Gastroesophageal sphincter (tissue), 4 donors: ENCODE measurements at places on chromosomes 7 and 10. TPM values are rescaled to one million over a fixed set of nuclear protein-coding genes. Genes with fewer than 3 reads are reported as not detected.
A peak's percentile ranks its signal among the peaks of the same experiment; 100 is the strongest.

DNA sequence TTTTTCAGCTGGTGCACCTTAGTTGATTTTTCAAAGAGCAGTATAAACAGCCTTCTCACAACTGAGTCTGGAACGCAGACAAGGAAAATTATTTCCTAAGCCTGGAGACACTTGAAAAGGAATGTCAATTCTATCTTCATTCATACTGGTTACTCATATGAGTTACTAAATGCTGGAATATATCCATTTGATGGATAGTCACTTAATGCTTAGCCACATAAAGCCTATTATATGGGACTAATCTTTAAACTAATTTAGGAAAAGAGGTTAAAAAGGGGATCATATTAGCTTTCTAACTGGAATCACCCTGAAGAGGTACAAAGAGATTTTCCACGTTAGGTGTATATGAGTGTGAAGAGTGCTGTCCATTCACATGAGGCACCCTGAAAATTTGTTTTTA, 1.7 kb upstream of the HOXA4 start:
- ATAC-seq: no peak

DNA sequence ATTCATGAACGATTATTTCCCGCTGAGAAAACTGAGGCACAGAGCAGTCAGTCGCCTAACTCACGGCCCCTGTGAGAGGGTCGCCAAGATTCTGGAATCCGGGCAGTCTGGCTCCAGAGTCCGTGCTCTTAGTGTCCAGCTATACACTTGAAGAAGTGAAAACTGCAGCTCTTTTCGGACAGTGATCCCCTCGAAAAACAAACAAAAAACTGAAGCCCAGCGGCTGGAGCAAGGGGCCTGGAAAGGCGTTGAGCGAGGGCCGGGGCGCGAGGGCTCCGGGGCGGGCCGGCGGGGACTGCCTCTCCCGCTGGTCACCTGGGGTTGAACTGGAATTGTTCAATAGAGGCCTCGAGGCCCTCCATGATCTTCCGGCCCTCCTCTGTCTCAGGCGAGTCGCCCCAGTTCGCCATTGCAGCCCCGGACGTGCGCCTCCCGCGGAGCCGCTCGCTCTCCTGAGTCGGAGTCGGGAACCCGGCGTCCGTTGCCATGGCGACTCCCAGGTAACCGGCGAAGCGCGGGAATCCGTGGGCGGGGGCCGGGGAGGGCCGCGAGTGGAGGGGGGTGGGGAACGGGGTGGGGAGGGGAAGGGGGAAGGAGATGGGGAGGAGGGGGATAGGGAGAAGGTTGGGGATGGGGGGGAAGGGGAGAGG, 881 bp downstream of the C10orf67 start:
- peak; percentile 20 for ATAC-seq

DNA sequence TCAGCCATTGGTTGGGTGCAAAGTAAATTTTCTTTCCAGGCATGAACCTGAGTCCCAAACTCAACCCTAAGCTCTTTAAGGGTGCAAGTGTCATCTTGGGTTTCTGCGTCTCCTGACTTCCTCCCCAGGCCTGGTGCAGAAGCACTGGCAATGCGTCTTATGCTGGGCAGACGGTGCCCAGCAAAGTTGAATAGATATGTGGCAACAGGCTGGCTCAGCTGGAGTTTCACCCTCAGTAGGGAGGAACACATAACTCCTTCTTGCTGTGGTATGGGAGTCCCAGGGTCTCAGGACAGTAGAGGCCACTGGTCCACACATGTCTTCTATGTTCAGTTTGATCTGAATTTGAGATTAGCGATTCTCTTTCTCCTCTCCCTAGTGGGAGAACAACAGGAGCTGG, 181.3 kb downstream of the RPS24 start:
- ATAC-seq: peak; percentile 14

DNA sequence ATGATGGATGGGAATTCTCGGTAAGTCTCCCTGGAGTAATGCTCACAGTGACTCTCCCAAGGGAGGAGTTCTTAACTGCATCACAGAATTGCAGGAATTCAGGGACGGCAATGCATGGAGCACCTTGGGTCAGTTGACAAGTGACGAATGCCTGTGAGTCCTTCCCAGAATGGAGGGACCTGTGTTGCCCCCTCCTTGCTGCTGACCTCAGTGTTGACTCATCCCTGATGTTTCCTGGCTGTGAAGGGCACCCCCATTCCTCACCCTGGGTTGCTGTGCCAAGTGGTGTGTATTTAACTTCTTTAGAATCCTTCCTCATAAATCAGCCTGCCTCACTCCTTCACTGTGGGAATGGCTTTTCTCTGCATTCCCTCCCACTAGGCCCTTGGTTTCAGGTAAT, 98.9 kb downstream of the LRMDA start:
- peak; percentile 31 for ATAC-seq

MAT1A gene
- not detected for total RNA-seq

TMEM176B gene
- 45.9 TPM for total RNA-seq

DNA sequence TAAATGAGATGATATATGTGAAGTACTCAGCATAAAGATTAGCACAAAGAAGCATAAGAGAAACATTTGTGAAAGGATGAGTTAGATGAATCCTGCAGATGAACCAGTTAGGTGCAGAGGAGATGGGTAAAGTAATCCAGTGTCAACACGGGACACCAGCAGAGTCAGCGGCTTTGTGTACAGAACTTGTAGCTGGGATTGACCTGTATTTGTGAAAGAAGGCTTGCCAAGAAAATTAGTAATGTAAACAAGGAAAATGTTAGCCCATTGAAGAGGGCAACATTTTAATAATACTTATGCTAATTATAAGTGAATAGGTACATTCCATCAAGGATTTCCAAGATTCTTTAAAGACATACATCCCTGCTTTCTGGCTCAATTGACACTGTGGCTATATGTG, 255.7 kb downstream of the PTEN start:
- ATAC-seq: no peak

DNA sequence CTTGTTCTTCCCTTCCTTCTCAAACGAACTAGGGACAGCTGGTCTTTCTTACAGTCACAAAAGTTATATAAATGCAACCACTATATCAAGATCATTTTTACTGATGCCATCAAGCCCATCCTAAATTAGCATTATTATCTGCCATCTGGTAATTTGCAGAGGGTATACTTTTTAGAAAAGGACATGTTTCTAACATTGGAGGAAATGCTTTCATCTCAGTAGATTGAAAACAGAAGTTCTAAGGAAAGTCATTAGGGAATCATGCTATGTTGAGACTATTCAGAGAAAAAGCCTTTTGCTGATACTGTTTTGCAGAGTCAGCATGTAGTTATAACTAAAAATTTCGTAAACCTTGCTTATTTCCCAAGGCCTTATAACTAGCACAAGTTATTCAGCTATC, 146.7 kb downstream of the WNT2 start:
- ATAC-seq: no peak

GRCh38 chr7:94662548-94662947, 6.6 kb upstream of the SGCE start:
- ATAC-seq: no peak

- ATAC-seq: no peak
Observed at GRCh38 chr7:26550492-26550891, 258.8 kb downstream of the SNX10 start.

- ATAC-seq: no peak
Observed at GRCh38 chr7:44713680-44714335, 34.8 kb upstream of the ZMIZ2 start.

LIPF gene
- total RNA-seq: not detected

GRCh38 chr7:19116121-19117090, 1.0 kb downstream of the TWIST1 start:
- ATAC-seq: peak; percentile 4

- ATAC-seq: peak; percentile 39
Observed at GRCh38 chr7:139095194-139095659, 14.3 kb downstream of the ZC3HAV1 start.

KNDC1 gene
- 0.94 TPM for total RNA-seq

DNA sequence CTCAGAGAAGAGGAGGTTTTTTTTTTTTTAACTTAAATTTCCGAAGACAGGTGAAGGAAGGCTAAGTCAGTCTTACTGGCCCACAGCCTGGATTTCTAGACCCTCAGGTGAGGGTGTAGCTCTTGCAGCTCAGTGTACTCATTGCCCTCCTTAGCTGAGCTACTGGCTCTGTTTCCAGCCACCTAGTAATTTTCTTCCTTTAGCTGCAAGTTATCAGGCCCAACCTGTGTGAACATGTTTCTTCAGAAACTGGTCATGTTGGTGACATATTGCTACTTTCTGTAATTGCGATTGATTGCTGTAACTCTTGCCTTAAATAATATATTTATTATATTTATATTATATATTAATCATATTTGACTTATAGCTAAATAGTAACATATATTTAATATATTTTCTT, 10.0 kb upstream of the TMEM229A start:
- ATAC-seq: no peak

FLNC gene
- 308 TPM for total RNA-seq

DNA sequence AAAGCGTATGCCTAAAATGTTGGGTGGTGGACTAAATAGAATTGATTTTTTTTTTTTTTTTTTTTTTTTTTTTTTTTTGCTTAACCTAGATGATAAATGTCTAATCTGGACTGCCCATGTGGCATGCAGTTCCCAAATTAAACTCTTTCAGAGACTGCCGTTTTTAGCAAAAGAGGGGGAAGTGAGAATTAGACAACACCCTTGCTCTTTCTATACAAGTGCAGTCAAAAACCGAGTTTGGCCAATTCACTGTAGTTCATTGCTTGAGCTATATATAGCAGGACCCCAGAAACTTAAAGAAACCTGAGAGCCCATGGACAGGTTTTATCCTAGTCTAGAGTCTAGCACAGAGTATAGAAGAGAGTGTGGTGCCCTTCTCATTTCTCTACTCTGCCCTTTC, 141.9 kb downstream of the GRM3 start:
- ATAC-seq: no peak

DNA sequence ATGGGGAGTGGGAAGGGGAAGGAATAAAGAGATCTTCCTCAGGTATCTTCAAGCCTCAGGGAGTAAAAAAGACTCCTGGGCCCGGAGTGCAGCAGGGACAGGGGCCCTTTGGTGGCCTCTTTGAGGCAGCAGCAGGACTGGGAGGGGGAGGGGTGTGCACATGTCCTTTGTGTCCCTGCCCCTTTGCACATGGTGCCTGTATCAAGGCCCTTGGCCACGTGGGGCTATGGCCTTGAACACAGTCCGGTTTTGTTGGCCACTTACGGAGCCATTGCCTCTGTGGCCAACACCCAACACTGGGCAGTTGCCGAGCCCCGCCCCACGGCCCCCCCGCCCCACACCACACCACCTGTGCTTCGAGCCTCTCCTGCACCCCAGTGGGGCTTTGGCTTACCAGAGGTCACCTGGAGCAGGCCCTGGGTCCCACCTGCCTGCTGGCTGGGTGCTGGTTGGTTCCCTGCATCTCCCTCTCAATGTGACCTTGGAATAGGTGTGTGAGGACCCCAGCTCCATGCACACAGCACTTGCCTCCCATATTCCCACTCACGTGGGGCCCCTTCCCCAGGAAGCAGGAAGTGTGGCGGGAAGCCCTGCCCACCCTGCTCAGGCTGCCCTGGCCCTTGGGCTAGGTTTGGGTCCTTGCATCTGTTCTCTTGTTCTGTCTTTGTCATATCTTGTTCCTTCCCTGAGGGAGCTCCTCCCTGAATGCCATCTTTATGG, 5.4 kb downstream of the SAP25 start:
- ATAC-seq: no peak

PLOD3 gene
- 51.3 TPM for total RNA-seq

DNA sequence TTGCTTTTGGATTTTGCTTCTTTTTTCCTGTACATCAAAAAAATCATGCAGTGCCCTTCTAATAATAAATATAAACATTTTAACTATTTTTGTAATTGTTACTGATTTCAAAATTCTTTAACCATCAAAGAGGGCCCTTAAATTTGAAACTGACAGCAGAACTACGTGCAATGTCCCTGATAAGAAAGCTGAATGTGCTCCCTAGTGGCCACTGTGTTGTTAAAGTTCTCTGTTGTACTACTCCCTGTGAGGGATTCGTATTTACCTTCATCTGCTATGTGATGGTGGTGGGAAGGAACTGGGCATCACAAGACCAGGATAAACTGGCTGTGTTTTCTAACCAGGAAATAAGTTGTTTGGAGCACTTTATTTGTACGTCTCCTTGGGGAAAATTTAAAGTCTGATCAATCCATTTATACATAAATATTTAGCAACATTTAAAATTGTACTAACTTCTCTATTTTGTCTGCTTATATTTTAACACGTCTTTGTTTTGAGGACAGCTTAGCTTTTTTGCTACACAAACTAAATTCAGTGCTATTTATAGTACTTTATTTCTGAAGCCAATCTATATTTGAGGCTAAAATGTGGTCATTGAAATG, 322.4 kb downstream of the HGF start:
- no peak for ATAC-seq

MUC3A gene
- not detected for total RNA-seq

GRCh38 chr7:26454180-26454579, 162.5 kb downstream of the SNX10 start:
- ATAC-seq: no peak

DNA sequence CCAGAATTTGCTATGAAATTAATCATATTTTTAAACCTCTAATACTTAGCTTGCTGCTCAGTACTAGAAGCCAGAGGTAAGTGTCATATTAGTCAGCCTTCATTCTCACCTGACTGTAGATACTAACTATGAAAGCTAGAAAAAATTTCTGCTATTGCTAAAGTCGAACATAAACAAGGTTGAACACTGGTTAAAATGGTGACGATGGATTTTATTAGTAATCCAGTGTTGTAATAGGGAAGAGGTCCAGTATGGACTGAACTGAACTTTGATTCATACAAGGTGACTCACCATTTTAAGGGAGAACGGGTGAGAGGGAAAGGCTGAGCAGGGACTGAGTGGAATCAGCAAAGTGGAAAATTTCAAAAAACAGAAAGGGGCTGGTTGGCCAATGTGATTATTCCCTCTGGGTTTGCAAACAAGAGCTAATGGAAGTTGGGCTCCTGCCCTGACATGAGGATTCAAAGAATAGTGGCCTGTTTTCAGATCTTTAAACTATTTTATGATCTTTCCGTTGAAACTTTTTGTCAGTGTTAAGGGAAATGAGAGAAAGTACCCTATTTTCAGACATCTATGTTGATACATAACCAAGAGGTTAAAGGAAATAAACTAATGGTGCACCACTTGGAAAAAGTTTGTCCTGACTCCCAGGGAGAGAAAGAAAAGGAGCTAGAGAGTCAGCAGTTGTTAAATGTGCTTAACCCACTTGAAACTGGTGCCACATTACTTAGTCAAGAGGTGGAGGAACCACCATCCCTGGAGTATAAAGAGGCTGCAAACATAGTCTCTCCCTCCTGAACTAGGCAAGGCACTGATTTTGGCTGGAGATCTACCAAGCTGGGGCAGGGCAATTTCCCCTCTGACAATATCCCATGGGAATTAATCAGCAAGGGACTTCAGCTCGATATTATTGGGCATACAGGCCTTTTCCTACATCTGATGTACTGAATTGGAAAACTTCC, 15.3 kb upstream of the AKR1C1 start:
- peak; percentile 94 for ATAC-seq

- no peak for ATAC-seq
Observed at GRCh38 chr7:20395104-20395503, 64.4 kb downstream of the ITGB8 start.
